ENCODE measurements at places on chromosomes 12 and 14.

DNA sequence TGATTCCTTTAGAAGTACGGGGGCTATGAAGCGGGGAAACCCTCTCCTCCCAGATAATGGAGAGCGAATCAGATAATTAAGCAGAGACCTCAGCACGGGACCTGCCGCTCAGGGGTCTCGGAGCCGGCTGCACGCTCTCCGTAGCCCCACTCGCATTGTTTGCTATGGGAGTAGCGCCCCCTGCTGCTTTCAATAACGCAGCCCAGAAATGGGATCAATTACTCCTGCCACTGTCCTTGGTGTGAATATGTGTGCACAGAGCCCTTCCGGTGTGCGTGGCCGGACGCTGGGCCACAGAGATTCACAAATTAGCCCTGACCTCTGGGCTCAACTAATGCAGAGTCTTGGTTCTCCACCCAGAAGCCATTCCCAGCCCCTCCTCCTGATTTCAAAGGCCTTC is 76.4 kb upstream of the TMEM132C start:
- no peak for DNase-seq

DNA sequence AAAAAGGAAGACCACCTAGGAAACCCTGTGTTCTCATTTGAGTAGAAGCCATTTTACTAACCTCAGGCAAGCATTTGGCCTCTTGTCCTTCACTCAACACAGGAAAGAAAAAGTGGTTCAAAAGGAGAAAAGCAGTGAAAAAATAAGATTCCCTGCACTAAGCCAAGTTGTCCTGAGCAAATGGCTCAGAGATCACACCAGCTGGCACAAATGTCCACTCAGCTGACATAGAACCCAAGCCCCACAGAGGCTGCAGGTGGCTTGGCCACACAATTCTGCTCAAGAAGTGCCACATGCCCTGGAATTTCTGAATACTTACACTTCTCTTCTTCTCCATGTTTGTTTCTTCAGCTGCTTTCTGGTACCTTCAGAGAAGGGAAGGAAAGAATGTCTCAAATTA is 52.0 kb downstream of the LIMA1 start:
- no peak for DNase-seq

- no peak for DNase-seq
Observed at GRCh38 chr12:89319122-89319521, 33.2 kb downstream of the DUSP6 start.

- DNase-seq, result no peak
Observed at GRCh38 chr14:94904636-94905035, 134.7 kb upstream of the GSC start.

GRCh38 chr12:62789851-62790250 is 145.1 kb downstream of the PPM1H start:
- no peak for DNase-seq

GRCh38 chr12:71938728-71939385 is at the start of gene TPH2:
TPH2 (plus strand) TSS chr12:71938845; CDS start chr12:71938987, 142 bp downstream.
- peak; percentile 23 for DNase-seq

DNA sequence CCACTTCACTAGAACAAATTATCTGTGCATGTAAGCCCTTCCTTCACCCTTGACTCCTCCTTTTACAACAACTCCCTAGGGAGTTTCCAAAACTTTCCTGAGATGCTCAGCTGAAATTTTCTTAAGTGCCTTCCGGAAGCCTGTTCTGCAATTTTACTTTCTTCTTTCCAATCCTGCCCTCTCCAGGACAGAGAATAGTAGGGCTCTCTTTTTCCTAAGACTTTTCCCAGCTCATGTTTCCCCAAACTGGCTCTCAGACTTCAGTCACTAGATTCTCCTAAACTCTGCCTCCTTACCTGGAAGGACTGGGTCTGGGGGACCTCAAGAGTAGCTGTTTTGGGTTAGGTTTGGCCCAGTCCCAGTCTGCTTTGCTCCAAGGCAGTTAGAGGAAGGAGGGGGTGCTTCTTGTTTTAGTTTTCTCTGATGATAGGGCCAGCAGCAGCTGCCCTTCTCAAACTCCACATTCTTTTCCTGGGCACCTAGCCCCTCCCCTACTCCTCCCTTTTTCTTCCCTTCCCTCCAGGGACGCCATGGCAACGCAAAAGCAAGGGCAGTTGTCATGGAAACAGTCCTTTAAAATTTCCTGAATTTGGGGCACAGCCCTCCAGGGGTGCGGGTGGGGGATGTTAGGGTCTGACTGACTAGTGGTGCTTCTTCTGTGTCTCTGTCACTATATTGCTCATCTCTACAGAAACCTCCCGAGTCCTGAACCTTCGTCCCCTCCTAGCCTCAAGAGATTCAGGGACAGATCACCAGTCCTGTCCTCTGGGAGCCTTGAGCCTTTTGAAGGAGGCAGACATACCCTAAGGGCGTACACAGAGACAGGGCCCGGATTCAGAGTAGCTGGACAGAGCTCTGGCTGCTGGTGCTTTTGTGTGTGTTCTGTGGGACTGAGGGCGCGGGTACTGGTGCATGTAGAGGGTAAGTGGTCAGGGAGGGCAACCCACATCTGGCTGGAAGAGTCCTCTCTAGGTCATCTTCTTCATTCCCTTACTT is 17.0 kb downstream of the PPP1R1A start:
- no peak for DNase-seq

DNA sequence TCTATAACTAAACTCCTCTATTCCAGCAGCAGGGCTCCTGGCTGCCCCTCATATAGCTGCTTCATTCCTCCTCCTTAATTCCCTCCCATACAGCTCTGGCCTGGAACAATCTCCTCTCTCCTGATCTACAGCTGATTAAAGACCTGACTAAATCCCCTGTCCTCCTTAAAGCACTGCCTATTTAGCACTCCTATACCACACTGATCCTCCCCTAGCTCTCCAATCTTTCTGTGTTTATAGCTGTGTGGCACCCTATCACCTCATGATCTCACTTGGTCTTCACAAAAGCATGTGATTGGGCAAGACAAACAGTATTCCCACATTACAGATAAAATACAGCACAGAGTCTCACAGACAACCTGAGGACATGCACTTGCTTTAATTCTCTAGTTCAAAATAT is 17.4 kb downstream of the FMNL3 start:
- DNase-seq, result no peak

- DNase-seq, result no peak
Observed at GRCh38 chr12:75996861-75997447, 34.6 kb downstream of the PHLDA1 start.

DNA sequence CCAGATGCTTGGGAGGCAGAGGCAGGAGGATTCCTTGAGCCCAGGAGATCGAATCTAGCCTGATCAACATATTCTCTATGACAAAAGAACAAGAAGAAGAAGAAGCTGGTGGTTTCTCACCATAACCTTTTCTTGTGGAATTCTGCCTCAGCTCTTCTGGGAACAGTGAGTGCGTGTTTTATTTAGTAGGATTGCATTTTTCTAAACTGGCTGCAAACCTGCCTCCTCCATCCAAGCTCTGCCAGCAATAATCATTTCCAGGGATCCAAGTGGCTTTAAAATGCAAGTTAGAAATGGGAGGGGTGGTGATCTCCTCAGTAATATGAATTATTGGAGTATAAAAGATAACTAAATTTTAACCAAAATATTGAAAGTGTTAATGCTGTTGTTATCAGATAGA is 46.1 kb upstream of the MMP17 start:
- no peak for DNase-seq

DNA sequence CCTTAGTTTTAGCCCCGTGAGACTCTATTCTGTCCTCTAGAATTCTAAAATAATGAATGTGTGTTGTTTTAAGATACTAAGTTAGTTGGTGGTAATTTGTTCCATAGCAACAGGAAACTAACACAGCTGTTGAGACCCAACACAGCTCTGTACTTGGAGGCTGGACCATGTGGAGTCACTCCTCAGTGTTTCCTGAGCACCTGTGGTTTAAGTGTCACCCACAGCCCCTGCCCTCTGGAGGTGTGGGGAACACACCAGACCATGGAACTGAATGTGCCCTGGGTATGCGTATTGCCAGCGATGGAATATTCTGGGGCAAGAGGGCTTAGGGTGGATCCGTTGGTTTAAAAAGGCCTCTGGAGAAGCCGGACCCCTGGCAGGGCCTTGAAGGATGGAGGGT is 16.6 kb upstream of the GPR68 start:
- no peak for DNase-seq

GRCh38 chr12:11595080-11595479 is 54.4 kb upstream of the ETV6 start:
- no peak for DNase-seq

- DNase-seq, result no peak
Observed at GRCh38 chr12:55647027-55647426, 10.3 kb downstream of the OR10P1 start.

- DNase-seq, result no peak
Observed at GRCh38 chr12:75936515-75937440, 94.8 kb downstream of the PHLDA1 start.

DNA sequence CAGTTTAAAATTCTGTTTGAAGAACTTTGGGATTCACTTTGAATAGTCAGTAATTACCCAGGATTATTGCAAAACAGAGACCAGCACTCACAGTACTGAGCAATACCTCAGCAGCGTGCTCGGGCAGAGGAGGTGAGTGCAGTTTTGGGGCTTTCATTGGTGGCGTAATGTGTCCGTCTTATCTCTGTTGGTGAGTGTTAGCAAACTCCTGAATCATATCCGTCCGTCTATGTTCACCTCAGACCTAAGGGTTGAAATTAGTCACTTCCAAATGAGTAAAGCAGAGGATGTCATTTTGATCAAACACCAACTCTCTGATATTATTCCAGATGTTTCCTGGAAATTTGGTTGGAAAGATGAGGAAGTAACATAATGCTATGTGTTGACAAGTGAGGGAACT is 82.8 kb downstream of the BORCS5 start:
- no peak for DNase-seq

DNA sequence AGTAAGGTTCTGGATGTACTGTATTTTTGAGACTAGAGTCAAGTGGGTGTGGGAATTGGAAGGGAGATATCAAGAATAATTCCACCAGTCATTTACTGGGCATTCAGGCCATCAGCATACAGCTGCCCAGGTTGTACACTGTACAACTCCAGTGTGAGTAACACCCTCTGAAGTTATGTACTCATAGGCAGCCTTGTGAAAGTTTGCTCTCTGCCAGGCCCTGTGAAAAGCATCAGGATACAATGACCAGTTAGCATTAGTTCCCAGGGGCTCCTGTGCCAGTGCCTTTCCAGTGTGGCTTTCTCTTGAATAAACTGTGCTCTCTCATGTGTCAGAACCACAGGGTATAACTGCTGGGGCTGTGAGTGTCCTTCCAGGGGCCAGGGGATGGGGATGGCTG is 89.7 kb downstream of the LGMN start:
- DNase-seq, result no peak

DNA sequence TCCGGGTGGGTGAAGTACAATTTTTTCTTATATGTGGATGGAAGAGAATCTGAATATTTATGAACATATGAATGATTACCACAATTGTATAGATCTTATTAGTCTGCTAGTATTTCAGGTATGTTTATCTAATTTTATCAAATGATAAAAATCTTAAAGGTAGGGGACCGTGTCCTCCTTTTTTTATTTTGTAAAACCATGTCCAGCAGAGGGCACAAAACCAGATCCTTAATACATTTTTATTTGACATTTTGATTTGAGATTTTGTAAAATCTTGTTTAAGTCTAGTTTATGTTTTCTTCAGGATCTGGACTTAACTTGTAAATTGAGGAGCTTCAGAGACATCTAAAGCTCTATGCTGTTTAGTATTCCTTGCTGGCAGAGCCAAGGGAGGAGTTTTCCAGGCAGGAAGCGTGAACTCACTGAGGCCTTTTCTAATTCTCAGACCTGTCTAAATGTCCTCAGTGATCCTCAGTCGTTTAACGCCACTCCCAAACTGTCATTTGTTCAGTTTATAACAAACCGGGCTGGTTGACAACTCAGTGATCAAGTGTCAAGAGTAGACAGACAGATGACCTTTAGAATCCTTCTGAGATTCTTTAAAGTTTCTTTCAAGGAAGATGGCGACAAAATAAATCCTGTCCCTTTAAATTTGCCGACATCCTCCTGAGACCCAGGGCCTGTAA is 263.9 kb downstream of the KTN1 start:
- DNase-seq, result no peak

GRCh38 chr12:2785017-2785416 is 9.8 kb upstream of the FKBP4 start:
- DNase-seq, result no peak

DNA sequence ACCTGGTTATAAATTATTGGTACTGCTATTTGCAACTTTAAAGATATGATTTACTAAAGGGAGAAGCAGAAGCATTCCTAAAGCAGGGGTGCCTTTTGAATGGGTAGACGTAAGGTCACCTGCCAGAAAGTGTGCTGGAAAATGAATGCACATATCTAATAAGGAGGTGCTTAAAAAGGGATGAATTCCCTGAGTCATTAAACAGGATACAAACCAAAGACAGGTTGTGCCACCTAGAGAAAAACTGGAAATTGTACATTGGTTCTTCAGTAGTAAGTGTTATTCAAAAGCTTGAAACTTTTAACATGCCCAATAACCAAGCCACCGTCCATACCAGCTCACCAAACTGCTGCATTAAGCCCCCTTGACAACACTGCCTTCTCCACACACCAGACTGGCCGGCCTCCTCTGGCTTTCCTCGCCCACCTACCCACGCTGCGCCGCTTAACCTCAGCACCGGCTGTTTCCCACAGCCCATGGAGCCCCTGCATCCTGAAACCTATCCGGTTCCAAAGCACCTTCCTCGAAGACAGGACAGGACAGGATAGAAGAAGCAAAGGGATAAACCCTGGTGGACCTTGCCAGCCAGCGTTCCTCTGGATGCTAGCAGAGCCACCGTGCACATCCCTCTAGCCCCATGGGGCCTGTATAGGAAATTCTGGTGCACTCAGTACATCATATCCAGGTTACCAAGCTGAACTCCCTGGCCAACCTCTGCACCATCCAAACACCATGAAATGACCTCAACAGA is 201.5 kb upstream of the CAND1 start:
- DNase-seq, result no peak

GRCh38 chr12:97556302-97556779 is 93.7 kb downstream of the RMST start:
- DNase-seq, result peak; percentile 42

- no peak for DNase-seq
Observed at GRCh38 chr14:64092940-64093339, 201.2 kb downstream of the ESR2 start.

GRCh38 chr14:32620724-32621123 is 291.6 kb downstream of the AKAP6 start:
- DNase-seq, result no peak

GRCh38 chr14:104602315-104602932 is 2.1 kb downstream of the TMEM179 start:
- DNase-seq, result no peak

GRCh38 chr12:27123642-27124041 is 41.3 kb upstream of the C12orf71 start:
- DNase-seq, result no peak

GRCh38 chr14:72722201-72722785 is 171.6 kb downstream of the DPF3 start:
- DNase-seq, result no peak

GRCh38 chr12:116009805-116010204 is 267.7 kb downstream of the MED13L start:
- DNase-seq, result no peak

GRCh38 chr14:60095781-60096450 is 4.2 kb downstream of the PCNX4 start:
- DNase-seq, result no peak

GRCh38 chr12:56864318-56864717 is 69.9 kb downstream of the SDR9C7 start:
- no peak for DNase-seq

GRCh38 chr12:5384015-5384414 is 47.9 kb upstream of the NTF3 start:
- no peak for DNase-seq

All from NCI-H2029 (cell line).